Activated CD8-positive, alpha-beta memory T cell treated with anti-CD3 and anti-CD28 coated beads, Interleukin-2, amount 50 U/mL, for 4 hours (primary cell): ENCODE measurements at places on chromosomes 13 and 19.

DNA sequence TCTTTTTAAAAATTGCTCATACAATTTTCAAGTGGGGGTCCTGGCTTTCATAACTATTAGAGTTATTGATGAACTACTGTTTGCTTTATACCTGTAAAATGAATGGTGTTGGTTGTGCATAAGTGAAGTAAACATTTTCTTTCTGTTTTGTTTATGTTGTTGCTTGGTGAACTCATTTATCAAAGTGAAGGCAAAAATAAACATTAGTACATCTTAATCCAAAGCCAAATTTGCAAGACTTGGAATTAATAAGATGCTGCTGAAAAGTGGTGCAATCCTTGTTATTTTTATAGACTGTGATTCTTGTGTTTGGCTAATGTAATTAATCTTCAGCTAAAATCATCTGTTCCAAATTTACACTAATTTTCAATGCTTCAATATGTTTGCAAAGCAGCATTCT lies 24.4 kb upstream of the DCT start:
- no peak for DNase-seq

DNA sequence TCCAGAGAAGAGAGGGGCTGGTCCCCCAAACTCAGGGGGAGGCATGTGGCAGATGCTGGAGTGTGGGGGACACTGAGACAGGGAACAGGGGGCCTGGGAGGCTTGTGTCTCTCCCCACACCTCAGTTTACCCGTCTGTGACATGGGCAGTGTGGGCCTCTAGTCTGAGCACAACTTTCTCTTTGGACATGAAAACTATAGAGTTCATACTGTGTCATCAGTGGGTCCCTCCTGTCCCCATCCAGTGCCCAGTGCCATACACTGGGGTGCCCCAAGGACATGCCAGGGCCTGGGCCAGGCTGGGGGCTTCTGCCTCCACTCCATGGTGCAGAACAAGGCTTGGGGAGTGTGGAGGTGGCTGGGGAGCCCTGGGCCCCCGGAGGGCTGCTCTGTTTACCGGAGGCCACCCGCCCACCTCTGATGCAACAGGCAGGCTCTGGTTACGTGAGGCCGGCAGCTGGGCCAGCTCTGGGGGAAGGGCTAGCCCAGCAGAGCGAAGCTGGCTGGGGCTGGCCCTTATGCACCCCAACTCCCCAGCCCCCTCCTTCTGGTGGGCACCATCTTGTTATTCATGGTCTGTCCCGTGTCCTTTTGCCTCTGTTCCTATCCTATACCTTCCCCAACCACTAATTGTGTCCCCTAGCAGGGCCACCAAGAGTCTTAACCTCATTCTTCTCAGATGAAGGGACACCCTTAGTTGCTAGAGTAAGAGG lies 1.9 kb upstream of the MEF2B start:
- DNase-seq, result no peak

DNA sequence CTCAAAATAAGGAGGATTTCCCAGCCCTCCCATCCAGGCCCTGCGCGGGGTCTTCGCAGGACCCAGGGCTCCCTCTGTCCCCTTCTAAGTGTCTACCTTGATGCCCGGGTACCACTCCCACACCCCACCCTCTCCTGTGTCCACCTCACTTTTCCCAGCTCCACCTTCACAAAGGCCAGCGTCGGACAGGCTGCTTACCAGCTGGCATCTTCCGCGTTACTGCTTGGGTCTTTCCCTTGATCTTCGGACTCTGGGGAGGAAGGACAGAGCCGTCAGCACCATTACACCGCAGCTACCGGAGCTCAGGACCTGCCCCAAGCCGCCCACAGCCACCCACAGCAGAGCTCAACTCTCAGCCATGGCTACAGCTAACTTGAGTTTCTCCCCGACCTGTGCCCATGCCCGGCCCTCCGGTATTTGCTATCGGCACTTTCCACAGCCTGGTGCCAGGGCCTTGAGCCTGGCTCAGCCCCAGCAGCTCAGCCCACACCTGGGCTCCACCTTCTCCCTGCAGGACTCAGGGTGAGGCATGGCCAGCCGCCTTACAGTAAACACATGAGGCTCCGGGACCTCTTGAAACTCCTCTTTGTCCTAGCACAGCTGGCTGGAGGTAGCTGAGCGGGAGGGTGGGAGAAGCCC lies 3.8 kb downstream of the C13orf46 start:
- DNase-seq, result no peak

DNA sequence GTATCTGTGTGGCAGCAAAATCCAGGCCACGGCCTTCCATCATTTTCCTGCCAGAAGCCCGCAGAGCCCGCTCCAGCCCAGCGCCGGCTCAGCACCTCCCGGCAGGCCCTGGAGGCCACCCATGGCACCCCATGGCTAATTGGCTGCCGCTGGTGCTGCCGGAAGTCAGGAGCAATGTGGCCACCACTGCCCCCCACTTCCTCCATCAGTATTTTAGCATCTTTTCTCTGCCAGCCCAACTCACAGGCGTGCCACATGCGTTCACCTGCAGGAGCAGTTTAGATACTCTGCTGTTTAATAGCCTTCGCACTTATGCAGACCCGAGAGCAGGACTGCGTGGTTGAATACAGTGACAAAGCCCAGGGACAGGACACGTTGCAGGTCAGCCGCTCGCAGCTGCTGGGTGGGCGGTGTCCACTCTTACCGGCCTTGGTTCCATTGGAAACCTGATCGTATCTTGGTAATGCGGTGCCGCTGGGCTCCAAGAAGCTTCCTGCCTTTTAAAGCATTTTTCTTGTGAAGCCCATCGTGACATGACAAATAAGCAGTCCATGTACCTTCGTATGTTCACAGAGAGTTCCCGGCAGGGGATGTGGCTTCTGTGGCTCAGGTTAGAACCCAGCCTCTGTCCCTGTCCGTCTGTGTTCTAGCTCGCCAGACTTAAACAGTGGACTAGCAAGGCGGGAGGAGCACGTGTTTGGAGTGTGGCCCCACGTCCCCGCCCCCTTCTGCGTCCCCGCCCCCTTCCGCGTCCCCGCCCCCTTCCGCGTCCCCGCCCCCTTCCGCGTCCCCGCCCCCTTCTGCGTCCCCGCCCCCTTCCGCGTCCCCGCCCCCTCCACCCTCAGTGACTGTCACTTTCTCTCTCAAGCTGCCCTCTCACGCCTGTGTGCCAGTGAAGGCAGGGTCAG lies 162.0 kb upstream of the SOX1 start:
- DNase-seq, result no peak

- DNase-seq, result no peak
Observed at GRCh38 chr13:110274687-110275086, 32.3 kb downstream of the COL4A1 start.

DNA sequence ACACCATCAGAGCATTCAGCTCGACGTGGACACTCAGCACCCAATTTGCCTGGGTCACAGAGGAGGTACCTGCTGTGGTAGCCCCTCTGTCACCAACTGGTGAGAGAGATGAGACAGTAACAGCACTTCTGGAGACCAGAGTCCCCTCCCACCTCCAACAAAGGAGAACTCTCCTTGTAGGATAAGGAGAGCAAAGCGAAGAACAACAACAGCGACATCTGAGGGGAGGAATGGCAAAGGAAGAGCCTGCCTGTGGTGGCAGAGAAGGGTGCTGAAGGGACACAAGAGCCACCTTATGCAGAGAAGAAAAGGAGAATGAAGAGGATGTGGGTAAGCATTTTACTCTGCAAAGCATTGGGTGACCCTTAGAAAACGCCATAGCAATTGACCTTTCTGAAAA lies 167.8 kb downstream of the ABCC4 start:
- DNase-seq, result no peak

DNA sequence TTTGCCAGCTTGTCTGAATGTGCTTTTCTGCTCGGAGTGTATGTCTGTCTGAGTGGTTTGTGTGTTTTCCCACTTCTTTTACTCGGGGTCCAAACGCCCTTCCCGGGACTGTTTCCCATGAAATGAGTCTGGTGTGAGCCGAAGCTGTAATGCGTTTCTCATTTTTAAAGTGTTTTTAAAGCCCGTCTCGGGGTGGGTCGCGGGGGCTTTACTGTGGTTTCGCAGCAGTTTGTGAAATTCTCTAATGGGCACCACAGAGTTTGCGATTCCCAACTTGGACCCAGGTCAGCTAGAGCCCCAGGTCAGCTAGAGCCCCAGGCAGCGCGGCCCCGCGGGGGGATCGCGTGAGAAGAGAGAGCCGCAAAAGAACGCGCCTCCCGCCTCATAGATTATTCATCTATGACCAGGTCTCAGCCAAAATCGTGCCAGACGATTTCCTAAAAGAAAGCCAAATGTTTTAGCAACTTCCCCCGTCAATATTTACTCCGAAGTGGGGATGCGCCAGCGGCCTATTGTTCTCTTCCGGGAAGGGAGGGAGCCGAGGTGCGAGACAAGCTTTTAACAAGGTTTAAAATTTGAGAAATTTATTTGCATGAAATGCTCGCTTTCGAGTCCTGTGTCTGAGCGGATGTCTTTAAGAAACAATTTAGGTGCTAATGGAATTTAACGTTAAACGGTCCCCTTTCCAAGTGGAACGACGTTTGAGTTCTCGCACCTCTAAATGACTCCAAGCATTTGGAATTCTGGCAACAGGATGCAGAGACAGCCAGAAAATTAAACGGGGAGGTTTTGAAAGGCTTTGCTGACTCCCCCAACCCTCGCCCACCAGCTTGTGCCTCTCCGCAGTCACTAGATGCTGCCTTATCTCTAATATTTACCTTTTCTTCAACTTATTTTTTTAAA lies 2.2 kb downstream of the ZIC2 start:
- DNase-seq, result no peak

- DNase-seq, result no peak
Observed at GRCh38 chr19:7115721-7116120, 46.2 kb downstream of the ZNF557 start.

- DNase-seq, result peak; percentile 73
Observed at GRCh38 chr19:48637948-48638830, 1.0 kb upstream of the DBP start.

GRCh38 chr19:42199440-42200115 lies 17.9 kb downstream of the DEDD2 start:
- peak; percentile 40 for DNase-seq

DNA sequence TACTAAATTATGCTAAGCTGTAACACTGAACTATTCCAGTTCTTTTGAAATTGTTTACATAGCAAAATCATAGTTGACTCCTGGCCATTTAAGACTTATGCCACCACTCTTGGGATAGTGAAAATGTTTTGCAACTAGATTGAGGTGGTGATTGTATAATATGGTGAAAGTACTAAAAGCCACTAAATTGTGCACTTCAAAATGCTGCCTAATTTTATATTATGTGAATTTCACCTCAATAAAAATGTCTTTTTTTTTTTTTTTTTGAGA lies 5.0 kb upstream of the SAE1 start:
- DNase-seq, result no peak

DNA sequence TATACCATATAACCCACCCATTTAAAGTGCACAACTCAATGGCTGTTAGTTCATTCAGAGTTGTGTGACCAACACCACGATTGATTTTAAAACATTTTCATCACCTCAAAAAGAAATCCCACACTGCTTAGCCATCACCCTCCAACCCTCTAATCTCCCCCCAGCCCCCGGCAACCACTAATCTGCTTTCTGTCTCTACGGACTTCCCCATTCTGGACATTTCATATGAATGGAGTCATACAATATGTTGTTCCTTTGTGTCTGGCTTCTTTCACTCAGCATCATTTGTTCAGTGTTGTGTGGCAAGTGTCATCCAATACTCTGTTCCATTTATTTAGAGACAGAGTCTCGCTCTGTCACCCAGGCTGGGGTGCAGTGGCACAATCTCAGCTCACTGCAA lies 4.0 kb upstream of the PNMA8B start:
- DNase-seq, result no peak

- DNase-seq, result no peak
Observed at GRCh38 chr19:2010135-2010668, 5.3 kb downstream of the BTBD2 start.

GRCh38 chr13:104204177-104204576 lies 1138.0 kb upstream of the SLC10A2 start:
- DNase-seq, result no peak

DNA sequence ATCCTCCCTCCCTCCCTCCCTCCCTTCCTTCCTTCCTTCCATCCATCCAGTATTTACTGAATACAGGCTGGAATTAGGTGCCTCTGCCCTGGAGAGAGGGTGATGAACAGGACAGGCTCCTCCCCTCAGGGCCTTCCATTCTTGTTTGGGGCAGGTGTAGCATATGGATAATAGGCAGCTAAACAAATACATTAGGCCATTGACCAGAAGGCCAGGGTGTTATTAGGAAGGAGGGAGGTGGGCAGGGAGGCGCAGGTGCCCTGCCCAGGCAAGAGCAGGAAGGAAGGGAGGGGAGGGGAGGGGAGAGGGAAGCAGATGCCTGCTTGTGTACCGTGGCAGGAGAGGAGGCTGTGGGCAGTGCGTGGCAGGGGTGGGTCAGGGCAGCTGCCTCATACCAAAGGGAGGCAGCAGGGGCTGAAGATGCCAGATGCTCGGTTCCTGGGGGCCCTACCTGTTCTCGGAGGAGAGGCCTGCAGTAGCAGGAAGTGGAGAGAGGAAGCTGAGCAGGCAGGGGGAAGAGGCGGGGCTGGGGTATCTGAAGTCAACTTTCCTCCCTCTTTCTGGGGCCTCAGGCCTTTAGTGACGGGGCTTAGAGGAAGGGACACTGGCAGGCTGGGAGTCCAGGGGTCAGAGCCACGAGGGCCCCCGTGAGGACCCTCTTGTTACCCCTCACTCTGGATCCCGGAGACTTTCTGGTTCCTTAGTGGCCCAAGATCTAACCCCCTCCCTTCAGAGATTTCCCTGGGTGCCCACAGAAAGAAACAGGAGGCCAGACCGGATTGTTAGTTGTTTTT lies at the start of gene RINL:
RINL (minus strand) TSS at position 495 of the 794 bp plus-strand sequence. CDS start 1,533 bp downstream, outside the sequence.
- DNase-seq, result peak; percentile 66

DNA sequence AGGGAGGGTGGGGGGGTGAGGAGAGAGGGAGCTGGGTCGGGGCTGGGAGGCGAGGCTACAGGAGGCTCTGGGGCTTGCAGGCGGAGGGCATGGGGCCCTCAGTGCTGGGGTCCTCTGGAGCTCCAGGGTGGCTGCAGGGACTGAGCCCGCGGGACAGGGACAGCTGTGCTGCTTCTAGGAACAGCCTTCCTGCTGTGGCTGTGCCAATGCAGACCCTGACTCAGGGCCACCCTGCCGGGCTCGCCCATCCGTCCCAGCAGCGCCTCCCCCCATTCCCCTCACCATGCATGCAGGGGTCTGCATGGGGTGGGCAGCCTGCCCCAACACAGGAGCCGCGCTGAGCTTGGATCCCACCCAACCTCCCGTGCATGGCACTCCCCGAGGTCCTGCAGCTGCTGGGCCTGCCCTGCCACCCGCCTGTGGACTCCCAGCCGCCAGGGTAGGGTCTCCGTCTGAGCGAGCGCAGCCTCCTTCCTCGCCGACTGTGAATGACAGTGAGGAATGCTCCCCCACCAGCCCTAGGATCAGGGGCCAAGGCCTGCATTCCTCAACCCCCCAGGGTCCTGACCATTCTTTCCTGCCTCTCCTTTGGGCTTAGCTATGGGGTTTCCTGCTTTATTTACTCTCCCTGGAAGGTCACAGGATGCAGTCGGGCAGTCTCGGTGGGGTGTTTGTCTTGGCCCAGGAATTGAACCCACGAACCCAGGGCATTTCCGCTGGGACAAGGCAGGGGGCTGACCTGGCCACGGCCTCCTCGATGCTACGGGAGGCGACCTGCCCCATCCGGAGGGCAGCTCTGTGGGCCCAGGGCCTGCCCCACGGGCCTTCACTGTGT lies 23.4 kb downstream of the CEBPG start:
- DNase-seq, result no peak
